ENCODE measurements at places on chromosomes 4 and X.

- no peak for DNase-seq
These were observed 570.3 kb downstream of the ADGRL3 start for GRCh38 chr4:61770456-61770855.

GRCh38 chrX:153865685-153866084, 20.3 kb downstream of the L1CAM start:
- no peak for DNase-seq

- DNase-seq = no peak
These were observed 13.1 kb upstream of the BANK1 start for GRCh38 chr4:101777431-101777830.

- no peak for DNase-seq
These were observed 92.0 kb upstream of the CBR4 start for GRCh38 chr4:169102026-169102425.

- no peak for DNase-seq
These were observed 1051.4 kb upstream of the PRKX start for GRCh38 chrX:4764888-4765287.

GRCh38 chrX:111560801-111561200, 49.4 kb downstream of the SERTM2 start:
- no peak for DNase-seq

- no peak for DNase-seq
These were observed 139.3 kb downstream of the GPR143 start for GRCh38 chrX:9626379-9626778.

- no peak for DNase-seq
These were observed 384.5 kb downstream of the GRXCR1 start for GRCh38 chr4:43277003-43277402.

GRCh38 chr4:147017081-147017480, 71.4 kb upstream of the TTC29 start:
- DNase-seq = no peak

- DNase-seq = no peak
These were observed 74.4 kb downstream of the RPS3A start for GRCh38 chr4:151173871-151174270.

- no peak for DNase-seq
These were observed 166.4 kb downstream of the TSPAN5 start for GRCh38 chr4:98491899-98492559.

DNA sequence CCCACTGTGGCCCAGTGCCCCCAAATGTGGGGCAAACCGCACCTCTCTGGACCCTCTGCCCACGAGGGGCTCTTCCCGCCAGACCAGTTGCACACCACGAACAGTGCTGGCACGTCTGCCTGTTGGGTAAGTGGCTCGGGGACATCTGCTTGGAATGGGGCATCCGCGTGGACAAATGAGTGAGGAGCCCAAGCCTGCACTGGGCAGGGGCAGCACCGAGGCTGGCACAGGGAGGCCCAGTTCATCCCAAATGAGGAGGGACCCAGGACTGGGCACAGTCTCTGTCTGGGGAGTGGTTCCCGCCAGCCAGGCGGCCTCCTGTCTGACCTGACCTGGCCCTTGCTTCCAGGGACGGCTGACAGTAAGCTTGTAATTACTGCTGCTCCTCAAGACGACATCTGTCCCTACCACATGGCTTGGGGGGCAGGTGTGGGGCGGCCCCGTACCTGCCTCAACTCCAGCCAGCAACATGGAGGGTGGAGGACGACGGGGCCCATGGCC, 3.2 kb downstream of the SPON2 start:
- DNase-seq = no peak

DNA sequence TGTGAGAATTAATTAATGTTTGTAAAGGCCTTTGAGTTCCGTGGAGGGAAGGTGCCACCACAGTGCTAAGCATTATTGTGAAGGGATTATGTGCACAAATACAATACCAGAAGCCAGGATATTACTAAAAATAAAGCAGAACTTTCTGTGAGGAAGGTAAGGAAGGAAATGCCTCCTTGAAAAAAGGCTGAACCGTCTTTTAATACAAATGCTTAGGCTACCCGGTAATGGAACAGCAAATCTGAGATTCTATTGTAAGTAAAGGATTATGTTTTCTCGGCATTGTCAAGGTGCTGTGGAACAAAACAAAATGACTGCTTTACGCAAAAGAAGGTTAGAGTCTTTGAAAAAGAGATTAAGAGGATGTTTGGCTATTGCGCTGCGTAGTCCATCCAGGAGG, 57.9 kb upstream of the SPRY1 start:
- no peak for DNase-seq

DNA sequence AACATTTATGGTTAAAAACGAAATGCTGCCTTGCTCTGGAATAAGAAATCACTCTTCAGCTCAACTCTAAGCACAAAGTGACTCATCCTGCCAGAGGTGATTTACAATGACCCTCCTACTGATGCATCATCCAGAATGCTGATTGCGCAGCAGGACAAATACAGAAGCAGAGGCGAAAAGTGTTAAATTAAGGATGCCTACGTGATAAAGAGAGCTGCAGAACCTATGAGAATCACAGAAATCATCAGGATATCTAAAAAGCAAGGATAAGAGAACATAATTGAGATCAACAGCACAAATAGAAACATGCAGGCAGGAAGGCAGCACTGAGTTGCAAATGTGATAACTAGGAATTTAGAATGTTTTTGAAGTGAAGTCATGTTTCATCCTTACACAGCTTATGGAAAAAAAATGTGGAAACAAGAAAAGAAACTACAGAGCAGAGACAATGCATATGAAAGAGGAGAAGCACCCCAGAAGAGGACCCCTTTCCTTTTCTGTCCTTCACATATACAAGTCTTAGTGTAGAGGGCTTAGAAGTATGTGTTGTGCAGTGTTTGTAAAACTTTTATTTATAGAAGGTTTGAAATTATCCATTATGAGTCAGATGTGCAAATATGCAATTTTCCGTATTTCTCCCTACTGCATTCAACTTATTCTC, 188.4 kb downstream of the SLC7A11 start:
- DNase-seq = no peak

- DNase-seq = no peak
These were observed 58.2 kb downstream of the WDR17 start for GRCh38 chr4:176123710-176124407.

- no peak for DNase-seq
These were observed 100.9 kb upstream of the NKX1-1 start for GRCh38 chr4:1506956-1507721.

GRCh38 chr4:52870225-52870624, 8.1 kb downstream of the RASL11B start:
- no peak for DNase-seq

GRCh38 chr4:76585272-76585671, 150.2 kb downstream of the SHROOM3 start:
- no peak for DNase-seq

- no peak for DNase-seq
These were observed 40.0 kb downstream of the ARSD start for GRCh38 chrX:2889045-2889605.

DNA sequence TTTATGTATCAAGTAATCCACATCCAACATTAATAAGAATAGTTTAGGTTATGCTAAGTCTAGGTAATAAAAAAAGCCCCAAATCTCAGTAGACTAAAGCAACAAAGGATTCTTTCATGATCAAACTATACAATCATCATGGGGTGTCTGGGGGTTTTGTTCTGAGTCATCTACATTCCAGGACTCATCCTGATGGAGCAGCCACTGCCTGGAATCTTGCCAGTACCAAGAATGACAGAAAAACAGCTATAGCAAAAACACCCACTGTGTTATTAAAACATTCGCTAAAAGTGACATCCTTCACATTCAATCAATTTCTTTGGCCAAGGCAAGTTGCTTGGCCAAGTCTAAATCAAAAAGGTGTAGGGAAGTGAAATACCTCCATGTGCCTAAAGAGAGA, 3.9 kb upstream of the ARHGEF38 start:
- DNase-seq = no peak

- DNase-seq = no peak
These were observed 10.5 kb downstream of the PGM2 start for GRCh38 chr4:37836838-37837440.

GRCh38 chr4:152651473-152652060, 28.2 kb downstream of the TMEM154 start:
- no peak for DNase-seq

DNA sequence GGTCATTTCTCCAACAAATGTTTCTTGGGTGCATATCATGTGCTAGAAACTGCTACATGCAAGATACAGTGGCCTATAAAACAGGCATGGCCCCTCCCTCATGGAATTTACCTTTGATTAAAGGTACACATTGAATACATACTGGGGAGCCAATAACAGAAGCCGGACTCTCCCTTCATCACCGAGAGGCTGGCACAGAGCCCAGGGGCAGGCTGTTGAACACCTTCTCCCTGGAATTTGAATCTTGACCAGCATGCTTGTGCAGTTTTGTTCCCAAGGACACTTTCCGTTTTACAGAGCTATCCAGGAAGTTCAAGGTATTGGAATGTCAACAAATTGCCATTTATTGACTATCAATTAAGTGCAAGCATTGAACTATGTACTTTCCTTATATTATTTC, 33.2 kb downstream of the PPARGC1A start:
- DNase-seq = no peak

GRCh38 chr4:81485310-81485980, 13.7 kb upstream of the RASGEF1B start:
- no peak for DNase-seq

DNA sequence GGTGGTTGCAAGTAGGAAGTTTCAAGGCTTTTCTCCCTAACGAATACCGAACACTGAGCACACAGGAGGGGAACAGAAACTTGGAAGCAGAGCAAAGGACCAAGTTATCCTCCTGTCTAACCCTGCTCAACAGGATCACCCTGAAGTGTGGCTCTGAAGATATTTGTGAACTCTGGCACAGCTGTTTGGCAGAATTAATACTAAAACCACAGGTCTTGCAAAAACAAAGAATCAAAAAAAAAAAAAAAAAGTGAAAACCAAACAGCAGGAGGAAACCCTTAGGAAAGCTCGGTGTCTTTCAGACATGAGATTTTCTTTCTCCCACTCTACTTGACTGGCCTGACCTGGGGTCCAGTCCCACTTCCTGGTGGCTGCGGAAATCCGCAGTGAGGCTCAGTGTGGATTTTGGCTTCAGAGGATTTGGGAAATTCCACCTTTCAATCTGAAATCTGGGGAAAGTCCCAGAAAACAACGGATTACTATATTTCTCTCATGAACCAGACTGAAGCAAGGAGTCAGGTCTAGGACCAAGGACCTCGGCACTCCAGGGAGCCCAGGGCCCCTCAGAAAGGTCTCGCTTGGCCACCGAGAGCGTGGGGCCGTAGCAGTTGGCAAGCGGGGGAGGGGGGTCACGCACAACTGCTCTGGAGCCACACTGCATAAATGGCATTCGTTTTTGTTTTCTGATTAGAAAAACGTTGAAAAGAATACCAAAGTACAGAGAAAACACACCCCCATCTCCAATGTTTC, 867 bp downstream of the TIFA start:
- no peak for DNase-seq

GRCh38 chrX:3320471-3321046, 25.9 kb downstream of the MXRA5 start:
- DNase-seq = no peak

GRCh38 chrX:128106630-128107029, 54.4 kb upstream of the ACTRT1 start:
- DNase-seq = no peak

- DNase-seq = no peak
These were observed 28.5 kb downstream of the PHEX start for GRCh38 chrX:22060415-22061280.

GRCh38 chrX:119541188-119541587, 24.0 kb downstream of the STEEP1 start:
- no peak for DNase-seq

GRCh38 chrX:84153538-84153937, 34.5 kb downstream of the RPS6KA6 start:
- DNase-seq = no peak

GRCh38 chr4:174553828-174554227, 31.5 kb upstream of the HPGD start:
- DNase-seq = no peak

GRCh38 chr4:38328989-38329729, 334.8 kb upstream of the KLF3 start:
- no peak for DNase-seq

DNA sequence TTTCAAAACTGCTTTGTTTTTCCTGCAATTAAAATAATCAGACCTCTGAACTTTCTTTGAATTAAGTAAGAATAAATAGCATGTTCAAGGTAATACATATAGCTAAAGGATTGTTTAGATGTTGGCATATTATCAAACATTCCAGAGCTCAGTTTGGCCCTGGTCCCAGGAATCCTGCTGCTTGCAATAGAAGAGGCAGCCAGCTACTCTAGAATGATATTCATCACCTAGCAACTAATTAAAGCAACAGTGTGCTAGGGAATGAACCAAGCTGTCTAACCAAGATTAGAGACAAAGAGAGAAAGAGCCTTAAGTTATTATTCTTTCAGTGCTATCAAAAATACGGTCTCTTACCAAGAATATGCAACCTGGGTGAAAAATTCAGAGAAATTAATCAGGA, 460.9 kb downstream of the GABRG1 start:
- no peak for DNase-seq

GRCh38 chrX:140510895-140511295, 6.0 kb upstream of the SOX3 start:
- DNase-seq = no peak

GRCh38 chr4:142824368-142824767, 21.7 kb downstream of the INPP4B start:
- no peak for DNase-seq

GRCh38 chr4:151917145-151917734, 156.4 kb upstream of the GATB start:
- no peak for DNase-seq

DNA sequence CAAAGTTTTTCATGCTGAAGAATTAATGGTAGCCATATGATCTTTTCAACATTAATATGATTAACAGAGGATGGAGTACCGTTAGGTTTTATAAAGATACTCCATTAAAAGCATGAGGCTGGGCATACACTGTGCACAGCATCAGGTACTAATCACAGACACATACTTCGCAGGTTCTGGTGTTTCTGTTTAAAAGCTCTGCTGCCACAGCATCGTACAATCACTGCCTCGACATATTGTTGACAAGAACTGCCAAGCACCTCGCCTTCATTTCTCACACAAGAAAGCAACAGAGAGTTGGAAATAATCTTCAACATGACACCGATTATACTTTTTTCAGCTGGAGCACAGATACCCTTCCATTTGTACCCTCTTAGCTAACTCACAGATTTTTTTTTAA, 753.4 kb upstream of the FAM241A start:
- no peak for DNase-seq

GRCh38 chr4:108540536-108540935, 79.8 kb upstream of the RPL34 start:
- no peak for DNase-seq

- no peak for DNase-seq
These were observed 40.8 kb upstream of the VEGFD start for GRCh38 chrX:15425024-15425423.
